ENCODE measurements at places on chromosomes 5 and 9. TPM values are rescaled to one million over a fixed set of nuclear protein-coding genes. Genes with fewer than 3 reads are reported as not detected.

The PRLR gene
- polyA plus RNA-seq = 0.11 TPM

The ALDH1A1 gene
- 168 TPM for polyA plus RNA-seq

The MEGF9 gene
- 39.2 TPM for polyA plus RNA-seq

The PTPRD gene
- polyA plus RNA-seq = 1.9 TPM

The BAAT gene
- 0.26 TPM for polyA plus RNA-seq

The SHOC1 gene
- 0.18 TPM for polyA plus RNA-seq

The CATSPER3 gene
- 0.43 TPM for polyA plus RNA-seq

The NDUFA8 gene
- polyA plus RNA-seq = 70.3 TPM
